RPMI7951 (cell line): ENCODE measurements at places on chromosomes 3 and 15. TPM values are rescaled to one million over a fixed set of nuclear protein-coding genes. Genes with fewer than 3 reads are reported as not detected.

DNA sequence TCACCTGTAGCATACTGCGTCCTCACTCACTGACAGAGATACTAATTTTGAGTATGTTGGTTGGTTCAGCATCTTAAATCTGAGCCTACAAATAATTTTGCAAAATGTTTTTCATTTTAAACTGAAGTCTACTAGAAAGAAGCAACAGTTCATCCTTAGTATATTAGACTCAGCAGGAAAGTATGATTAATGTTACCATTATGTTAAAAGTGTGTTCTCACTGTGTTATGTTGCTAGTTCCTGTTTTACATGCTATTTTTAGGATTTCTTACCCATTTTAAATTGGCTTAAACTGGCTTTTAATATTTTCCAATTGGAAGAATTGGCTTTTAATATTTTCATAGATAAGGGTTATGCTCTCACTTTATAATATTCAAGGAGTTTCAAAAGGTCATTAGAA lies 25.7 kb downstream of the ACKR4 start:
- no peak for DNase-seq

Gene ISLR
- total RNA-seq: 2.5 and 8.8 TPM in 2 replicates

DNA sequence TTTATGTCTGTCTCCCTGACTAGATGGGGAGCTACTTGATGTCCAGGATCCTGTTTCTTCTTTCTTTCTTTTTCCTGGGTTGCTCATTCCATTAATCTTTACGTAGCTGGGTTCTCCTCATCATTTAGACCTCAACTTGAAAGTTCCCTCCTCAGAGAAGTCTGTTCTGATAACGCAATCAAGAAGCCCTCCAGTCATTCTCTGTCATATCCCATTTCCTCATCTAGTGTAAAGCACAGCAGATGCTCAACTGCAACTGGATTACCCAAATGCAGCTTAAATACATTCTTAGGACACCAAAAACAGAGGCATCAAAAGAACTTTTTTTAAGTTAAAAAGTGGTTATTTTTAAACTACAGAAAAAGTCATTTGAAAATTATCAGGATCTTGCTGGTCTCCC lies 51.7 kb upstream of the ST3GAL6 start:
- no peak for DNase-seq

DNA sequence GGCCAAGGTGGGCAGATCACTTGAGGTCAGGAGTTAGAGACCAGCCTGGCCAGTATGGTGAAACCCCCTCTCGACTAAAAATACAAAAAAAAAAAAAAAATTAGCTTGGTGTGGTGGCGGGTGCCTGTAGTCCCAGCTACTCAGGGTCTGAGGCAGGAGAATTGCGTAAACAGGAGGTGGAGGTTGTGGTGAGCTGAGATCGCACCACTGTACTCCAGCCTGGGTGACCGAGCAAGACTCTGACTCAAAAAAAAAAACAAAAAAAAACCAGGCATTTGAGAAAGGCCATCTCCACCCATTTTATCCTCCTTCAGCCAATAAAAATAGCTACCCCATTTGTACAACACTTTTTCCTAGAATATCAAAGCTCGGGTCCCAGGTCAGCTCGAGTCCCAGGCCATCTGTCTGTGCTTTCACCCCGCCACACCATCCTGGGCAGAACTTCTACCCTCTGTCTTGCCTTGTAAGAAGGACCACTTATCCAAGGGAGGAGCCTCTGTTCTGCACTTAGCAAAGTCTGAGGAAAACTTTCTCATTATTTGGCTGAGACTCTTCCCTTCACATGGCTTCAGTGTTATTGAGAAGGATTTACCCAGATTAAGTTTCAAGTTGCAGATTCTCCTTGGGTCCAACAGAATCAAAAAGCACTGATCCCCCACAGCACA lies 99.1 kb downstream of the MESD start:
- DNase-seq: peak; percentile 14

- peak; percentile 85 for DNase-seq
Measured at GRCh38 chr3:12440927-12441714, 43.2 kb upstream of the TSEN2 start.

- peak; percentile 77 for DNase-seq
Measured at GRCh38 chr3:125054449-125055329, 1.1 kb downstream of the HEG1 start.

GRCh38 chr3:172914854-172915253 lies 164.3 kb downstream of the ECT2 start:
- no peak for DNase-seq

DNA sequence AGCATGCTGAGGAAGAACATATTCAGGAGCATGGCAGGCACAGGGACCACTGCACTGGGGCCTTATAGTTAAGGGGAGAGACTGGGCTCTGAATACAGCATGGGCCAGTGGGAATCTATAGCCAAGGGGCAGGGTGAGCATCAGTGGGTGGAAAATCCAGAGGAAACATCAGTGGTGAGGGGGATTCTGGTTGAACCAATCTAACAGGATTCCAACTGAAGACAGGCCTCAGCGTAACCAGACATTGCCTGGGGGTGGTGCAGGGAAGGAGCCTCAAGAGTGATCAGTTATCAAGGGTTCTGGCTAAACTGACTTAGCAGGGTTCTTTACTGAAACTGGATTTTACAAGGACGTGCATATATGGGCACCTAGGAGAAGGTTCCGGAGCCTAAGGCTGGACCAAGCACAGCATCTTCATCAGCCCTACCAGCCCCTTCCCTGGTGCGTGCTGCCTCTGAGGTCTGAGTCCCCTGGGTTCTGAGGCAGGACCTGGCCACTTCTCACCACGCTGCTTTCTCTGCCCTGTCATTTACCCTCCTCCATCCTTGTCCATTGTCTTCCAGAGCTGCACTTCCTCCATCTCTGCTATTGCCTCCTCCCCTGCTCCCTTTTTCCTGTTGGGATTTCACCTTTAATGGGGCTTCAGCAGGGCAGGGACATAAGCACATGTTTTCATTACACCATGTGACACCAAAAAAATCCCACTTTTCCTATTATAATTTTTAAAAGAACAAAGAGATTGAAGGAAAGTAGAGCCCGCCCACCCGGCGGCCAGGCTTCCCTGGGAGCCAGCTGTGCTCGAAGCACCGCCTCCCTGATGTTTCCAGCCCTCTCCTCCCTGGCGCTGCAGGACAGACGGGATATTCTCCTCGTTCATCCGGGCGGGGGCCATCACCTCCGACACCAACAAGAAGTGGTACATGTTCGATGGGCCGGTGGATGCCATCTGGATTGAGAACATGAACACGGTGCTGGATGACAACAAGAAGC lies 52.1 kb downstream of the DNAH1 start:
- DNase-seq: no peak

DNA sequence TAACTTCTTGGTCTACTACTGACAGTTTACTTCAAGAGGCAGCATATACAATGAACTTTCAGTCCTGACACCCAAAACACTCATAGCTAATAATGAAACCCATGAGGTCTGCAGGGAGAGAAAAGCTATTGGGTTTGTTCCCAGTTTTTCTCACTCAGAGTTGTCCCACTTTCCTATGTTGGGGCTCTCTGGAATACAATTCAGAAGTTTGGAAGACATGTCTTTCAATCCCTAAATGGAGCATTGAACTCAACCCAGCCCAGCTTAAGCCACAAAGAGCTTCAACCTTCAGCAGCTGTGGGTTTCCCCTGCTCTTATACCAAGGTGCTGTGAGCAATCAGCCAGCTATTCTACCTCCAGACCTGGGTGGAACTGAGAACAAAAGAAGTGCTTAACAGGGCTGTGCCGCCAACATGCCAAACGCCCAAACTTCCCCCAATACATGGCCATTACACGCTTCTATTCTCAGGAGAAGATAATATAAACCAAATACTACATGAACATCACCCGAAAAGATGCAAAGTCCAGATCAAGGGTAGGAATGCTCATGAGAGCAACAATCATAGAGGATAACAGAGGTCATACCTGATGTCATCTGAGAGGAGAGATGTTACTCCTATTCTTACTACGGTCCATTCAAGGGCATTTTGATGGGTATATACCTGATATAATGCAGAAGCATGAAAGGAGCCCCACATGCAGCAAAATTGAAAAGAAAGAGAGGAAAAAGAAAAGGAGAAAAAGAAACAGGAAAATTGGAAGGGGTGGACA lies 131.2 kb upstream of the TGFBR2 start:
- DNase-seq: no peak

GRCh38 chr3:186519021-186519658 lies 25.0 kb downstream of the CRYGS start:
- DNase-seq: no peak

GRCh38 chr3:170689296-170689829 lies 103.5 kb upstream of the SLC7A14 start:
- peak; percentile 81 for DNase-seq

- DNase-seq: no peak
Measured at GRCh38 chr15:84970843-84971242, 10.8 kb upstream of the PDE8A start.
